ENCODE measurements at places on chromosomes 7 and 10. TPM values are rescaled to one million over a fixed set of nuclear protein-coding genes. Genes with fewer than 3 reads are reported as not detected.

OR6B1 gene
- total RNA-seq = not detected

AMZ1 gene
- 0.17 TPM for total RNA-seq

- no peak for DNase-seq
Observed at GRCh38 chr10:132506711-132507408, 30.7 kb upstream of the INPP5A start.

DNA sequence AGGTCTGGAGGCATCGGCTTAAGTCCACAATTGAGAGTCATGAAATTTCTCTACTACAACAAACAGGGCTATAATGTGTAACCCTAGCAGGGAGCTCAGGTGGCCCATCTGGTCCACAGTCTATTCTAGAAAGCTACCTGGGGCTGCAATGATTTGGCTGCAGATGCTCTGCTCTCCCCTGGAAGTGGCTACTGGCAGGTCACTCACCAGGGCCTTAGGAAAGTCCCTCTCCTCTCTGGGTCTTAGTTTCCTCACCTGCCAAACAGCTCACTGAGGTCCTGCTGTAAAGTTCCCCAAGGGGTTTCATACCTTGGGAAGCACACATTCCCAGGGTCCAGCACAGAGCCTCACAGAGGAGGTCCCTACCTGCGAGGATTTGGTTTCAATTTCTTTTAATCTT, 2.5 kb downstream of the IGFBP3 start:
- DNase-seq = no peak

GRCh38 chr10:124116771-124117510, 23.5 kb upstream of the CHST15 start:
- no peak for DNase-seq
